Fibroblast of skin of right quadriceps (primary cell): ENCODE measurements at places on chromosomes 13 and 19.

DNA sequence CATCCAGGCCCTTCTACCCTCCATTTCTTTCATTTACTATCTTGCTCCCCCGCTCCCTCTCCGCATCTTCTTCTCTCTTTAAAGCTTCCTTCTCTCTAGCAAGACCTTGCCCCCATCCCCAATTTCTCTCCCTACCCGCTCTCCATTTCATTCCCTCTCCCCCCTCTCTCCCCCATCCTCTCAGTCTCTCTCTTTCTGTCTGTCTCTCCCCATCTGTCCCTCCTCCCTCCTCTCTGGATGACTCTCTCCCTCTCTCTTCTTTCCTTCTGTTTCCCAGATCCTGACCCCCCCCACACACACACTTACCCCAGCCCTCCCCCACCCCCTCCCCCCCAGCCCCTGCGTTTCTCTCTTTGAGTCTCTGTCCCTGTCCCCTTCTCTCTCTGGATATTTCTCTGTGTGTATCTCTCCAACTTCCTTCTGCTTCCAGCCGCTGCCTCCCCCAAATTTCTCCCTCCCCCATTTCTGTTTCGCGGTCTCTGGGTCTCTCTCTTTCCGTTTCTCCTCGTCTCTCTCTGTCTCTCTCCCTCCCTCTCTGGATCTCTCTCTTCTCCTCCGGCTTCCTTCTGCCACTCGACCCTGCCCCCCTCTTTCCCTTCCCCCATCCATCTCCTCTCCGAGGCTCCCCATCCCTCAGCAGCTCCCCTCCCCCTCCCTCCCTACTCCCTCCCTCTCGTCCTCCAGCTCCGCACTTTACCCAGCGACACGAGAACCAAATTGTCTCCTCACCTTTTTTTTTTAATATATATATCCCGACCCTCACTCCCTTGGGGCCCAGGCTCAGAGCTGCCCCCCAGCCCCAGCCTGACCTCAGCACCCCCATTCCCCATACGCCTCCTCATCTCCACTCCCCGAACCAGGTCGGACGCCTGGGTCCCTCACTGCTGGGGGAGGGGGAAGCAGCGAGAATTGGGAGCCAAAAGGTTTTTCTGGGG lies 3.6 kb upstream of the CACNG8 start:
- DNase-seq: no peak

DNA sequence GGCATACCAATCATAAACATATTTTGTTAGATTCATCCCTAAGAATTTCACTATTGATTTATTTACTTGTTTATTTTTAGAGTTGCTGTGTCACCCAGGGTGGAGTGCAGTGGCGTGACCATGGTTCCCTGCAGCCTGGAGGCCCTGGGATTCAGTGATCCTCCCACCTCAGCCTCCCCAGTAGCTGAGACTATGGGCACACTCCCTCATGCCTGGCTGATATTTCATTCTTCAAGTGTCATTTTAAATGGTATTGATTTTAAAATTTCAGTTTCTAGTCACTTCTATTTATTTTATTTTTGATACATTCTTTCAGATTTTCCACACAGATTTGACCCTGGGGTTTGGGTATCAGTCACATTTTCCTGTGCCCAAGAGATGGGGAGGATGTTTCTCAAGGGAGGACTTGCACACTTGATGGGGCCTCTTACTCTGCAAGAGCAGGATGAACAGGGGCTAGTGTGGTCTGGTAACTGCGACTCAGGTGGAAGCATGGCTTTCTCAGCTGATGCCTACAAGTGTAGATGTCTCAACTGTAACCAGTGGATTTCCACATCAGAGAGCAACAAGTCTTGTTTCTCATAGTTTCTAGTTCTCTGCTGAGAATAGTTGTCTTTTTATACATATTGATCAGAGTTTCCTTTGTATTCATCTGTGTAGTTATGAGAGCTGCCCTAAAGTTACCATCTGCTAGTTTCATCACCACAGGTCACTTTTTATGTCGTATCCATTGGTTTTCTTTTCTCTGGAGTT lies 40.2 kb downstream of the CCNE1 start:
- no peak for DNase-seq

DNA sequence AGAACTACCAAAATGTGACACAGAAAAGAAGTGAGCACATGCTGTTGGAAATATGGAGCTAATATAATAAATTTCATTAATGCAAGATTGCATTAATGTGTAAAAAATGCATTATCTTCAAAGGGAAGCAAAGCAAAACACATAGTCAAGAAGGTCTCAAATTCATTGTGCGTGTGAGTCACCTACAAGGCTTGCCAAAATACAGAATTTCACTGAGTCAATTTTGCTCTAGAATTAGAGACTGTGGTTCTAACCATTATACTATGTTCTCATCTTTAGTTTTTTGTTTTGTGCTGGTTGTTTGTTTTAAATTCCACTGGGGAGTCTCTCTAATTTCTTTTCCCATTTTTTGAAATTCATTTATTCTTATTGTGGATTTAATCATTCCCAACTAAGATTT lies 149.8 kb upstream of the SLITRK1 start:
- peak; percentile 13 for DNase-seq

- no peak for DNase-seq
Observed at GRCh38 chr19:54393381-54393780, 21.9 kb upstream of the TTYH1 start.

GRCh38 chr13:32426191-32426989 lies 1.5 kb downstream of the N4BP2L1 start:
- no peak for DNase-seq

GRCh38 chr19:16807549-16808284 lies 21.5 kb upstream of the SIN3B start:
- DNase-seq: no peak
